Skin of body (tissue), 3 donors: ENCODE measurements at places on chromosomes 6 and 20. TPM values are rescaled to one million over a fixed set of nuclear protein-coding genes. Genes with fewer than 3 reads are reported as not detected.

The ROS1 gene
- 0.10 TPM for total RNA-seq

The TCF15 gene
- total RNA-seq, result 0.49 TPM

The HMGCLL1 gene
- total RNA-seq, result 4.8 TPM

The PRDM13 gene
- total RNA-seq, result not detected

The PAK1IP1 gene
- total RNA-seq, result 13.2 TPM

The SUN5 gene
- total RNA-seq, result not detected

The TMEM14B gene
- 40.2 TPM for total RNA-seq
